ENCODE measurements at places on chromosomes 3 and 15.
A peak's percentile ranks its signal among the peaks of the same experiment; 100 is the strongest.

GRCh38 chr3:98914210-98915080 lies 12.9 kb upstream of the DCBLD2 start:
- no peak for DNase-seq

GRCh38 chr3:183393625-183394024 lies 34.8 kb downstream of the MCF2L2 start:
- DNase-seq, result no peak

GRCh38 chr3:11558918-11559815 lies 84.5 kb downstream of the VGLL4 start:
- DNase-seq, result no peak

DNA sequence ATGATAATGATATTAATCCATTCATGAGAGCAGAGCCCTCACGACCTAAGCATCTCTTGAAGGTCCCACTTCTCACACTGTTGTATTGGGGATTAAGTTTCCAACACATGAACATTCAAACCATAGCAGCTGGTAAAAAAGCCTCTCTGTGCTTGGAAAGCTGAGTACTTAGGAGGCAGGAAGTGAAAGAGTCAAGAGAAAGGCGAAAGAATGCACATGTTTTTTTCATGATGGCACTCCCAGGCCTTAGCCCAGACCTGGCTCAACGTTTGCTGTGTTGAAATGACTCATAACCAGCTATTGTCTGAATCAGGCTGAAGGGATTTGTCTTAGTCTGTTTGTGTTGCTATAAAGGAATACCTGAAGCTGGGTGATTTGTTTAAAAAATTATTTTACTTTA lies 84.4 kb upstream of the RGMA start:
- no peak for DNase-seq

GRCh38 chr3:59320080-59320479 lies 270.3 kb upstream of the CFAP20DC start:
- DNase-seq, result no peak

GRCh38 chr3:31321620-31322019 lies 211.1 kb upstream of the STT3B start:
- no peak for DNase-seq

GRCh38 chr15:33678176-33678575 lies 290.1 kb upstream of the CHRM5 start:
- DNase-seq, result no peak

GRCh38 chr15:34124651-34125050 lies 22.8 kb downstream of the PGBD4 start:
- no peak for DNase-seq

DNA sequence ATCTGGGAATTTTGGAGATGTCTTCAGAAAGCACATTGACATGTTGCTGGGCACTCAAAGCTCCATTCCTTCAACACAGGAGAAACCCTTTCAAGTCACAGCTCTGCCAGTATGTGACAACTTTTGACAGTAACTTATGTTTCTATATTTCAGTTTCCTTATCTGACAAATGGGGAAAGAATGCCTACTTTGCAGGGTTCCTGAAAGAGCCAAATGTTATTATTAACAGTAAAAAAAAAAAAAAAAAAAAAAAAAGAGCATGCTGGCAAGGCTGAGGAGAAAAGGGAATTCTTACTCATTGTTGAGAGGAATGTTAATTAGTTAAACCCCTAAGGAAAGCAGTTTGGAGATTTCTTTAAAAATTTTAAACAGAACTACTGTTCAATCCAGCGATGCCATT lies 272.5 kb upstream of the TGFBR2 start:
- no peak for DNase-seq

- DNase-seq, result no peak
Observed at GRCh38 chr15:31049111-31049510, 52.4 kb downstream of the TRPM1 start.

DNA sequence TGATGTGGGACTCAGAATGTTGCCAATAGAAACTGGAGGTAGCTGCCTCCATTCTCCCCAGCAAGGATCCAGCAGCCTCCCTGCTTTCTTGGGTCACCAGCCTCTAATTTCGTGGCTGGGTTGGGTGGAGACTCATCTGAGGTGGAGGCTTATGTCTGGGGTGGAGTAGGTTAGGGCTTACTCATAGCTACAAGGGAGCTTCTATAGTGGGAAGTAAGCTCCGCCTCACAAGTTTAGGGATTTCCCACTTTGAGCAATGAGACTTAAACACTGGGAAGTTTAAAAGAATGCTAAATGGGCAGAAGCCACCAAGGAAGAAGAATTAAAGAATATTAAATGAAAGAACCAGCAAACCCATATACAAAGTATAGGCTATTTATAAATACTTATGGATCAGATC lies 63.8 kb downstream of the GJD2 start:
- DNase-seq, result no peak

GRCh38 chr3:102974333-102974732 lies 539.5 kb downstream of the ZPLD1 start:
- no peak for DNase-seq

DNA sequence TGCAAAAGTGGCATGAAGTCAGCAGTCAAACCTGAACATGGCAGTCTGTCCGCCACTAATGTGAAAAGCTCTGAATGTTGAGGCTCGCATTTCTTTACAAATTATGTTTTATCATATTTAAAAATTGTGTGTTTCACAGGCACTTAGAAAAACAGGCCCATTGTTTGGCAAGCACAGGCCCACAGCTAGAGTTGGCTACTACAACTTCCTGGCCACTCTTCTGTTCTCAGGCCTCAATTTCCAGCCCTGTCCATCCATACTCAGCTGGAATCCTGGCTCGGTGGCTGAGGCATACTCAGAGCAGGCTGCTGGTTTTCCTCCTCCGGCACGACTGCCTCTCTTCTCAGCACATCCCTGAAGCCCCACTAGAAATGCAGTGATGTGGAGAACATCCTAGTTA lies 44.3 kb downstream of the C2CD4B start:
- DNase-seq, result no peak

GRCh38 chr3:133747907-133748639 lies 1.9 kb downstream of the TF start:
- no peak for DNase-seq

DNA sequence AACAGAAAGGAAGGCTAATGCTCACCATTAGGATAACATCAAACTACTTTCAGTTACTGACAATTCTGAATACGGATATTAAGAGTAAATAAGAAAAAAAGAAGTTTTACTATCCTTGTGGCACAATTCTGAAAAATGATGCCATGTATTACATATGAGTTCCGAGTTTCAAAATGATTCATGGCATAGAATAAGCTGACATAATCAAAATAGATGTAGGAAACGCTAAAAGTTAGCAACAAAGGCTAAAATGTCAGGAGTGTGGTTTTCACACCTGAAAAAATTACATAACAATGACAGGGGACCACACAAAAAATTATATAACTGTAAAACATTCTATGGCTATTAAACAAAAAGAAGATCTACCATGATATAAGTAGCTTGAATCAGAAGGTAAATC lies 1131.9 kb downstream of the OTOL1 start:
- no peak for DNase-seq

DNA sequence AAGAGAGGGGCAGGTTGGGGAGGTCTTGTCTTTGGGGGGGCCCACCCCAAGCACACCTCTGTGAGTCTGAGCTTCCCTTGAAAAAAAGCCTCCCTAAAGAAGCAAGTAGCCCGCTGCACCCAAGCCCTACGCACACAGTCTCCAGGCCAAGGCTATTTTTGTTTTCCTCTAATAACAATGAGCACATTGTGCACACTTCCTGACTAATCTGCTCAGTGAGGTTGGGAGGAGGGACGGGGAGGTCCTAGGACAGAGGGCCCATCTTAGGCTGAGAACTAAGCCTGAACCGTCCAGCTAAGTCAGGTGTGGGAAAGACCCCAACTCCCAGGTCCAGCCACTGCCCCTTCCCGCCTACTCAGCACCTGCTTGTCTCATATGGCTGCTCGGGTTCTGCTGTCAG lies 87.2 kb downstream of the HMG20A start:
- no peak for DNase-seq

DNA sequence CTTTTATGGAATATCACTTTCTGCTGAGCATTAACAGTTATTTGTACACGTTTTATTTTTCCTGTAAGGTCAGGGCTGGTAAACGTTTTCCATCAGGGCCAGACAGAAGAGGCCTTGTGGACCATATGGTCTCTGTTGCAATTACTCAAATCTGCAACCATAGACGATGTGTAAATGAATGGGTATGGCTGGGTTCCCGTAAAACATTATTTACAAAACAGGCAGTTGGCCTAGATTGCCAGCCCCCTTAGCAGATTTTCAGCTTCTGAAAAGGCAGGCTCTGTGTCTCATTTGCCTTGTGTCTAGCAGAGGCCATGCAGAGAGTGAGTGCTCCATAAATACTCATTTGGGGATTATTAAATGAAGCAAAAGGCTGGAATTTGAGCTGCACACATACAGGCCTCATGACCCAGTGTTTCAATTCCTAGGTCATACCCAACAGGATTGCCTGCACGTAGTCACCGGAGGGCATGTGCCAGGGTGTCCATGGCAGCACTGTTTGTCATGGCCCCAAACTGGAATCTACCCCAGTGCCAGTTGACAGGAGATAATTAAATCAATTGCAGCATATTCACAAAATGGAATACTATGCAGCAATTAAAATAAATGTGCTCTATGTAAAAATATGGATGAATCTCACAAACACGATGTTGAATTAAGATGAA lies 51.3 kb downstream of the GPD1L start:
- no peak for DNase-seq

GRCh38 chr15:48868023-48868422 lies 9.9 kb upstream of the EID1 start:
- DNase-seq, result no peak

DNA sequence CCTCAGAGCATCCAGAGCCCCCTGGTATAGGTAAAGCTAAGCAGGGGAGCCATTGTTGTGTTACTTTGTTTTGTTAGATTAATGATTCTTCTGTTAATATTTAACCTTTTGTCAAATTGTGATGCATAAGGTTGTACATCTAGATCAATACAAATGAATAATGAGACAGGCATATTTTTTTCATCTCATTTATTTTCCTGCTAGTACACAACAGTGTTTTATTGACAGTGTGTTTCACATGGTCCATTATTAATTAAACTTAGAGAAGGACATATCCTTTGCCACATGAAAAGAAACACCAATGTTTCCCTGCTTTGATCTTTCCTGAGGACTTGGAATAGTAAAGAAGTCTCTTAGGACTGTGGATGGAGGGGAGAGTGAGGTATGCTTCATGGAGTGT lies 543.6 kb upstream of the CFAP20DC start:
- no peak for DNase-seq

DNA sequence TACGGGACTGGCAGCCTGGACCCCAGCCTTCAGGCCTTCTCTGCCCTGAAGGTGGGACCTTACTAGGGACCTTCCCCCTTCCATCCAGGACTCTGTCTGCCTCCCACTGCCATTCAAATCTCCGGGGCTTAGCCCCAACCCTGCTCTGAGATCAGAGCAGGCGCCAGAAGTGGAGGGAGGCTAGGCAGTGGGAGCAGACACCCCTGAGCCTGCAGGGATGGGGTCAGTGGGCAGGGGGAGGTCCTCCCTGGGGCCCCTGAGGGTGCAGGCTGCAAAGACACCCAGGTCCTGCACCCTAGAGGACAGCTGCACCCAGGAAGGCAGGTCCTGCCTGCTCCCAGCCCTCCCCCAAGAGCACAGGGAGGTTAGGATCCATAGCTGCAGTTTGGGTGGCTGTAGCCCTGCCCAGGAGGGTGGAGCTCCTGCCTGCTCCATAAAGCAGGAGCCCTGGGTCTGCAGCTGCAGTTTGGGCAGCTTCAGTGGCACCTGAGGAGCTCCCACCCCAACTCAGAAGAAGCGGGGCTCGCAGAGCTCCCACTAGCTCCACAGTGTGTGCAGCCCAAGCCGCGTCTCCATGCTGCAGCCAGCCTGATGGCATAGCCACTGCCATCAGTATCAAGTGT lies 8.1 kb upstream of the POC1A start:
- DNase-seq, result no peak

- DNase-seq, result no peak
Observed at GRCh38 chr3:149655826-149656574, 1.8 kb downstream of the WWTR1 start.

- DNase-seq, result no peak
Observed at GRCh38 chr3:20396335-20396734, 210.3 kb upstream of the SGO1 start.

- DNase-seq, result peak; percentile 71
Observed at GRCh38 chr3:126261037-126261436, 80.7 kb upstream of the ALDH1L1 start.

DNA sequence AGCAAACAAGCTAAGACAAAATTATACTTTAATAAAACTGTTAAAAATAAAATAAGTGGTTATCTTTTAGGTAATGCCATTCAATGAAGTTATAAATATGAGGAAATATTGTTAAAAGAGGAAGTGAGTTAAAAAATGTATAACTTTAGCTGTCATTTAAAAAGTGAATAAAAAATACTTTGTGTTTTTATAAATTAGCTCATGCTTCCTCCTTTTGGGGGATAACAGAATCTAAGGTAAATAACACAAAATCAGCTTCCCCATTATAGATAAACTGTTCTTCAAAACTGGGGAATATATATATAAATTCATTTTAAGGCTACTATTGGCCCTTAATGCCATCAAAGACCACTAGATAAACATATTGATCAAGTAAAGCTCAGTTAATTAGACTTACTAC lies 113.7 kb upstream of the AADACL2 start:
- DNase-seq, result no peak

- DNase-seq, result no peak
Observed at GRCh38 chr3:104101736-104102135, 1265.0 kb upstream of the ALCAM start.

DNA sequence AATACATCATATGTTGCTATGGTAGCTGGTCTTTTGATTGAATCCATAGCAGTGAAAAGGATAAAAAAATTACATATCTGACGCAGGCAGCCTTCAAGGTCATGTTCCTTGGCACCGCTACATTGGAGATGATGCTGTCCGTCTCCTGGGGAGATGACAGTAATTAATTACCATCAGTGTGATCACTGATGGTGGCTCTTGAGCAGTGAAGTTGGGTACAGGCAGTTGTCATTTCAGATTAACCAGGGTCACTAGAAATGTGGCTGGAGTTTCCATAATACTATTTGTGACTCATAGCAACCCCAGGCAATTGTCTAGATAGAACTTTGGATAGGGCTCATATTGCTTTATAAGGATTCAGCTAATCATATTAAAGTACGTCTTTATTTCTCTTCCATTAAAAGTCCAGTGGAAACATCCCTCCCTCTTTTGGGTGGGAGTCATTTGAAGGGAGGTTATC lies 136.3 kb downstream of the THSD4 start:
- no peak for DNase-seq

DNA sequence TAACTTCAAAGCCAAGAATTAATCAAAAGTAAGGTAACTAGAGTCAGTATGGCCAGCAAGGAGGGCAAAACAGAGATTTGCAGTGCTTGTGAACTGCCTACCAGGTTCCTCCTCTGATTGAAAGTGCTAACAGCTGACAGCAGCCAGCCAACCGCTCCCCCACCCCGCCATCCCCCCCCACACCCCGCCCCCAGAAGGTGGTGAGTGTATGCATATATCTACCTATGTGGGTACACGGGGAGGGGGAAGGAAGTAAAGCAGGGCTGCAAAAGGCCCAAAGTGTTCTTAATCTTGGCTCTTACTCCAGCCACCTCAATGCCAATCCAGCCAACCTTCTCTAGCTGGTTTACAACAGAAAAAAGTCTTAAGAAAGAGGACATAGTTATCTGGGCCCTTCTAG lies 50.7 kb downstream of the RAF1 start:
- DNase-seq, result no peak

Data from SK-N-MC (cell line).